ENCODE measurements at places on chromosomes 4 and X.

- DNase-seq: no peak
Measured at GRCh38 chr4:158781963-158782362, 13.1 kb downstream of the FNIP2 start.

GRCh38 chrX:3748052-3748559, 34.7 kb upstream of the PRKX start:
- peak; percentile 51 for DNase-seq

DNA sequence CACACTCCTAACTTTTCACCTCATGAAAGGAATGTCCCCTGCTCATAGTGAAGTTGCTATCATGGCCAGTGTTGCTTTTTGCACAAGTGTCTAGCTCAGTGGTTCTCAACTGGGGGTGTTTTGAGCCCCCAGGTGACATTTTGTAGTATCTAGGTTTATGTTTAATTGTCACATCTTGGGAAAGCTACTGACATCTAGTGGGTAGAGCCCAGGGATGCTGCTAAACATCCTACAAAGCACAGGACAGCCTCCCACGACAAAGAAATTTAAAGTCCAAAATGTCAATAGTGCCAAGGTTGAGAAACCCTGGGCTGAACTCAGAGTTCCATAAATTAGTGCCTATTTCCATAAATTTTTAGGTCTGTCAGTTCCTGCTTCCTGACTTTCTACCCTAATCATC, 70.7 kb upstream of the HCCS start:
- DNase-seq: no peak

DNA sequence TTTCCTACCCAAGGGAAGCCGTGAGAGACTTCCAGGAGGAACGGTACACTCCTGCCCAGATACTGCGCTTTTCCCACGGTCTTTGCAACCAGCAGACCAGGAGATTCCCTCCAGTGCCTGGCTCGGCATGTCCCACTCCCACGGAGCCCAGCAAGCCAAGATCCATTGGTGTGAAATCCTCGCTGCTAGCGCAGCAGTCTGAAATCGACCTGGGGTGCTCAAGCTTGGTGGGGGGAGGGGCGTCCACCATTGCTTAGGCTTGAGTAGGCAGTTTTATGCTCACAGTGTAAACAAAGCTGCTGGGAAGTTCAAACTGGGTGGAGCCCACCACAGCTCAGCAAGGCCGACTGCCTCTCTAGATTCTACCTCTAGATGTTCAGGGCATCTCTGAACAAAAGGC, 284.8 kb upstream of the FGF13 start:
- no peak for DNase-seq

- no peak for DNase-seq
Measured at GRCh38 chrX:94051926-94052325, 377.9 kb downstream of the FAM133A start.

DNA sequence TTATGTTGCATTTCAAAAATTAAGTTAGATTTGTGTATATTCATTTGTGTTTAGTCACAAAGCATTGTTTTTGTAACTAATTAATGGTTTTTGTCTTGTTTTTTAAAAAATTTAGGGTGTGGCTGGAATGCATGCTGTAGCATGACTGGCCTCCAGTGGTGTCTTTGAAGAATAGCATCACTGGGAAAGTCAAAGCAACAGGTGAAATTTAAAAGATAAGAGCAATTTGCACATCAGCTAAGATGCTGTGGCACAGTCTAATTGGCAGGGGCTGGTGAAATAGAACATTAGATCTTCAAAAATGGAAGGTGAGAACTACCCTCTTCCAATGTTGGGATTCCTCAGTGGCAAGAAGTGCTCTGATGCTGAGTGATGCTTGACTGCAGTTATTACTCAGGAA, 45.3 kb downstream of the ANK2 start:
- no peak for DNase-seq

- DNase-seq: no peak
Measured at GRCh38 chrX:44167116-44167515, 176.4 kb downstream of the EFHC2 start.

DNA sequence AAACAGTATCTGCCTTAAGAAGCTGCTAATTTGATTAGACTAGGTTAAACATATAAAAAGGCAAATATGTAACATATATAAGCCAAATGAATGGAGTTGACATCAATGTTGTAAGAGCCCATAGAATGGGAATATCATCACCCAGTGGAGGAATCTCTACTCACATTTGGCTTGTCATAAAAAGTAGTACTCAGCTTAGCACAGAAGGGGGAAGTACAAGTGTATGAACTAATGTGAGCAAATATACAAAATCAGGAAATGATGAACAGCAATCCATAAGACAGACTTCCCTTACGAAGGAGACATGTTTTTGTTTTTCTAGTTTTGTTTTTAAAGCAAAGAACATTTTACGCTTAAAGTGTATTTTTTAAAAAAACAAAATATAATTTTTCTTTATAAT, 74.9 kb downstream of the MAB21L2 start:
- no peak for DNase-seq

DNA sequence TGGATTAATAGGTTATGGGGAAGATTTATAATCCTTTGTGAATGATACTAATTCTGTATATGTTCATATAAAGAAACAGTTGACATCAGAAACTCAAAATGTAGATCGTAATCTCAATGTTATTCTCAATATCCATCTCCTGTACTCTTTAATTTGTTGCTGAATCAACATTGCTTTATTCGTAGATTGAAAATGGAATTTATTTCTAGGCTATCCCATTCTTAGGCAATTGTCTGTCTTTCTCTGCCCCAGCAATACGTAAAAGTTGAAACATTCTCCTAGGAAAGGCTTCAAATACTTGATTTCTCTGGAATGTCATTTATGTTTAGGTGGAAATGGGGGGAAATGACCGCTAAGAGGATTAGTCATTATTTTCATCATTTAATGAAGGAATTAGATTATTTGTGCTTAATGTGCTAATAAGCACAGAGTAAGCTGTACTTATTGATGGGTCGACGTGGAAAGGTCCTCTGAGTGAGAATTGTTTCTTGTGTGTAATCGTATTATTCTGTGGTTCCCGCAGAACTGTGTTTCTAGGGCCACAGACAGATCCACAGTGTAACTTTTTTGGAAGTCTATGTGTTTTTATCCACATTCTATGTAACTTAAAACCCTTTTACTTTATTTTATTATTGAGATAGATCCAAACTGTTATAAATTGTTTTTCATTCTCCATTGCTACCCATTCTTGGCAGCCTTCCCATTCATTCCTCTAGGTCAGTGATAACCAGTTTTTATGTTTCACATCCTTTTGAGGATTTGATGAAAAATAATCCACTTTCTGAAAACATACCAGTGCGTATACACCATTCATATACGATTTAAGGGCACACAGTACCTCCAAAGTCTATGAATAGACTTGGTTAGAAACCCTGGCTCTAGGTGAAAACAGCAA, 262.9 kb downstream of the ARHGAP10 start:
- no peak for DNase-seq

DNA sequence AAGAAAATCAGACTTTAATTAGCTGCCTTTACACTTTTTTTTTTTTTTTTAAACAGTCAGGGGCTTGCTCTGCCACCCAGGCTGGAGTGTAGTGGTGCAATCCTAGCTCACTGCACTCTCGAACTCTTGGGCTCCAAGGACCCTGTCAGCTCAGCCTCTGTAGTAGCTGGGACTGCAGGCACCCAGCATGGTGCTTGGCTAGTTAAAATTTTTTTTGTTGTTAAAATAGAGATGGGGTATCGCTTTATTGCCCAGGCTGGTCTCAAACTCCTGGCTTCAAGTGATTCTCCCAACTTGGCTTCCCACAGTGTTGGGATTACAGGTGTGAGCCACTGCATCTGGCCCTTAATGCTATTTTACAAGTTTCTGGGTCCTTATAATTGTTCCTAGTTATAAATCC, 359.1 kb downstream of the SPRY1 start:
- DNase-seq: no peak

GRCh38 chr4:54213761-54214160, 15.3 kb upstream of the PDGFRA start:
- no peak for DNase-seq

GRCh38 chr4:30073011-30073710, 647.0 kb upstream of the PCDH7 start:
- no peak for DNase-seq

- DNase-seq: no peak
Measured at GRCh38 chrX:45748369-45748774, 547.7 kb upstream of the DIPK2B start.

- DNase-seq: no peak
Measured at GRCh38 chr4:169133932-169134331, 123.9 kb upstream of the CBR4 start.

DNA sequence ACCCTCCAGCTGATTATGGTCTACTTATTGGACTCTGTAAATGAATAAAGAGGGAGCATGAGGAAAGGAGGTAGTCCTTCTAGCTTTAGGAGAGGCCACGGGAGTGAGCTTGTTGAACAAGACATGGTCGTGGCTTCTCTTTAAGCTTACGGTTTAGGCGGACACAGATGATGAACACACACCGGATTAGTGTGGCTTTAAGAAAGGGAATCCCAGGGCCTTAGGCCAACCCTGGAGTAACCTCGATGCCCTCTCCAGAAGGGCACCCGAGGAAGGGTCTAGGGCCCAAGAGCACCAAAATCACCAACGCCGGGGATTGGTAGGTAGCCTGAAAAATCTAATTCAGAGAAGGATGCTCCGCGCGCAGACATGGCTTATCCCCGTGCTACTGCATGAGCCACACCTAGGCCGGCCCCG, 39.4 kb downstream of the ERVMER34-1 start:
- no peak for DNase-seq

DNA sequence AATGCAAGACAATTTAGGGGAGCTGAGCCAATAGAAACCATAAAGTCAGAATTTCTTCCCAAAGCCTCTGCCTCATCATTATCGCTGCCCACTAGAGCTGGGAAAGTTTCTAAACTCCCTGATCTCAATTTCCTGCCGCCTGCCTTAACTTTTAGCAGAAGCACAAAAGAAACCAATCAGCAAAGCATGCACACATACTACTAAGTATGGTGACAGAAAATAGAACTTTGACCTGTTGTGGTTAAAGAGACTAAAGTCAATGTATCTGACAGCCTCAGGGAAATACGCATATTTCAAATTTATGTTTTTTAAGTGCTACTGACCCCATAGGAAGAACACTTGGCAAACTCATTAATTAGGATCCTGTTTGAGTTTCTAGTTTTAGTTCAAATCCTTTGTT, 10.1 kb downstream of the STK26 start:
- no peak for DNase-seq

GRCh38 chr4:140233791-140234696, 80.1 kb upstream of the MAML3 start:
- DNase-seq: no peak

DNA sequence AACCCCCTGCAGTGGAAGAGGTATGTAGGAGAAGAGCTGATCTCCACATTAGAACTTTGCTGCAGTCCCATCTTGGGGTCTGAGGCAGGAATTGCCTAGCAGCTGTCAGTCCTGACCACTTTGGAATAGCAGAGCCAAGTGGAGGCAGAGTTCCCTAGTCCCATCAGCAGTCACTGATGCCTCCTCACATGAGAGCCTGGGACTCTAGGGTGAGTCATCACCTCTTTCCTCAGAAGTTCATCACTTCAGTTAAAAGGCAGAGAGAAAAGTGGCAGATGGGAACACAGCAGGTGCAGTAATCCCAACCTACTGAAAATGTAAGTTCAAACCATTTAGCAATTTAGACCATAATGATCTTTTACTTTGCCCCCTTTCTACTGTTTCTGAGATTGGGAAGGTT, 73.9 kb upstream of the MED14 start:
- no peak for DNase-seq

- no peak for DNase-seq
Measured at GRCh38 chrX:68332201-68332731, 101.0 kb downstream of the OPHN1 start.

GRCh38 chr4:30619679-30620078, 100.5 kb upstream of the PCDH7 start:
- DNase-seq: no peak

DNA sequence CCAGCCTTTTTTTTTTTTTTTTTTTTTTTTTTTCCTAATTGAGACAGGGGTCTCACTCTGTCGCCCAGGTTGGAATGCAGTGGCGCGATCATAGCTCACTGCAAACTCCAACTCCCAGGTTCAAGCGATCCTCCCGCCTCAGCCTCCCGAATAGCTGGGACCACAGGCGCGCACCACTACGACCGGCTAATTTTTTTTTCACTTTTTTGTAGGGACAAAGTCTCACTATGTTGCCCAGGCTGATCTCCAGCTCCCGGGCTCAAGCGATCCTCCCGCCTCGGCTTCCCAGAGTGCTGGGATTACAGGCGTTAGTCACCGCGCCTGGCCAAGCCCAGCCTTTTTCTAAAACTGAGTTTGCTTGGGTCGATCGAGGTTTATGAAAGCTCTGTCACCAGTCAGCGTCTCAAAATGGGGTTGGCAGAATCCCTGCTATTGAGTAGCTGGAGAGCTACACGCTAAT, 1.3 kb upstream of the OTUD5 start:
- DNase-seq: no peak

Measured in CD4-positive, alpha-beta memory T cell (primary cell).